Activated naive CD4-positive, alpha-beta T cell treated with anti-CD3 and anti-CD28 coated beads, Interleukin-2, amount 50 U/mL, for 16 hours (primary cell): ENCODE measurements at places on chromosomes 11 and 22.

DNA sequence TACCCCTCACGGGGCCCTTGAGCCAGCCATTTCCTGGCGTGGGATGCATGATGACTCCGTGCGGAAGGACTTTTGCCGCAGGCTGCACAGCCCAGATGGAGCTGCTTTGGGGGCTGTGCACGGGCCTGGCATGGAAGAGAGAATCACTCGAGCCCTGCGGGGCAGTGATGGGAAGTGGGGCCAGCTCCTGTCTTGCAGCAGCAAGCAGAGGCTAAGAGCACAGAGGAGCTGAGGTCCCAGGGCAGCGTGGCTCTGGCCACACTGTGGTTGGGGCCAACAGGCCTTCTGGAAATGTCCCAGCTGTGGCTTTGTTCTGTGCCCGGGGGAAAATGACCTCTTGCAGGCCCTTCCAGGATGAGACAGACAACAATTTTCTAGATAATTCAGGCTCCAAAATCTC is 92.7 kb upstream of the TIMP3 start:
- no peak for DNase-seq

DNA sequence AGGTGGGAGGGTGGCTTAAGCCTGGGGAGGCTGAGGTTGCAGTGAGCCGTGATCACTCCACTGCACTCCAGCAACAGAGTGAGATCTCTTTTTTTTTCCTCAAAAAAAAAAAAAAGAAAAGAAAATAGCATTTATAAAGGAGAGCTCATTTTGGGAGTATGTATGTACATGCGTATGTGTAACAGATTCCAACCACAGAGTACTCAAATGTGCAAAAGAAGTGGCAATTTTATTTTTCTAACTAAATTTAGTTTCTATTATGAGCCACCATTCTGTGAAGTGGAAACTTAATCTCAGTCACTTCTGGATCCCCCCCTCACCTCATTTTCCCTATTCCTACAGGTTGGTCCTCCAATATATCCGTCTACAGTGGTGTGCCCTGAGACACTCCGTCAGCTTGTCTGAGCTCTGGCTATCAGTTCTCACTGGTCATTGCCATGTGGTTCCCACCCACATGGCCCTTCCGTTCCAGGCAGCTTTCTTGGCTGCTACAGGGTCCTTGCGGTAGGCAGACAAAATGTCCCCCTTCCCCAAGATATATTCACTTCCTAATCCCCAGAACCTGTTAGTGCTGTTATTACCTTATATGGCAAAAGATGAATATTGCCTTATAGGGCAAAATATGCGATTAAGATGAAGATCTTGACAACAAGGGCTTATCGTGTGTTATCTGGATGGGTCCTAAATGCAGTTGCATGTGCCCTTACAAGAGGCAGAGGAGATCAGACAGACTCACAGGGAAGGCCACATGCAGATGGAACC is 35.8 kb upstream of the TSKU start:
- no peak for DNase-seq

- DNase-seq = no peak
Measured at GRCh38 chr11:64935359-64936081, at the start of gene GPHA2. TSS of gene GPHA2 (minus strand) at chr11:64935893. CDS start at chr11:64935460, 433 bp downstream.

GRCh38 chr11:119788096-119788883 is 59.3 kb upstream of the NECTIN1 start:
- DNase-seq = no peak

GRCh38 chr11:133927690-133928627 is 28.8 kb downstream of the IGSF9B start:
- peak; percentile 71 for DNase-seq
